Keratinocyte (primary cell): ENCODE measurements at places on chromosomes 4 and X.

DNA sequence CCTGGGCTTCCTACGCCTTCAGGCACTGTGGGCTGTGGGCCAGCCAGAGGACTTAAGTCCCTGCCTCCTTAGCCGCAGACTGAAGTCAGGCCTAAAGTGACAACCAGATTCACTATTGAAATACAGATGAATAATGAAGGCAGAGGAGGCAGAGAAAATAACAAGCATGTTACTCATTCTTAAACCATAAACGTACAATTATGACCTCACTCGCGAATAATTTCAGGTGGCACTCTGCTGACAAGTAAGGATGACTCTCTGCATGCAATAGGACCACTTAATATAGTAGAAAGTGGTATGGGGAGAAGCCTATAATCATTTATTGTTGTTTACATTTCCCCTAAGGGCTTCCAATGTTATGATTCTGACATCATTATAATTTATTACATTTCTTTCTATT, 409.2 kb upstream of the FGF13 start:
- no peak overlapping the region for H3K27ac ChIP-seq
- no peaks in the 10 kb centered on the region for H3K27me3 ChIP-seq
- no peaks in the 10 kb centered on the region for H3K4me1 ChIP-seq

- H3K27ac ChIP-seq: no peak overlapping the region
- DNase-seq: peak; percentile 19
- no peak overlapping the region for H3K4me3 ChIP-seq
- H3K4me1 ChIP-seq: peaks cover 4% of the 10 kb centered on the region
- no peaks in the 10 kb centered on the region for H3K27me3 ChIP-seq
Observed at GRCh38 chr4:68175562-68176155, 46.0 kb upstream of the TMPRSS11F start.

GRCh38 chr4:183599690-183600089, 59.3 kb downstream of the RWDD4 start:
- H3K36me3 ChIP-seq: no peaks in the 10 kb centered on the region
- H3K4me1 ChIP-seq: no peaks in the 10 kb centered on the region
- no peak overlapping the region for H3K4me3 ChIP-seq

DNA sequence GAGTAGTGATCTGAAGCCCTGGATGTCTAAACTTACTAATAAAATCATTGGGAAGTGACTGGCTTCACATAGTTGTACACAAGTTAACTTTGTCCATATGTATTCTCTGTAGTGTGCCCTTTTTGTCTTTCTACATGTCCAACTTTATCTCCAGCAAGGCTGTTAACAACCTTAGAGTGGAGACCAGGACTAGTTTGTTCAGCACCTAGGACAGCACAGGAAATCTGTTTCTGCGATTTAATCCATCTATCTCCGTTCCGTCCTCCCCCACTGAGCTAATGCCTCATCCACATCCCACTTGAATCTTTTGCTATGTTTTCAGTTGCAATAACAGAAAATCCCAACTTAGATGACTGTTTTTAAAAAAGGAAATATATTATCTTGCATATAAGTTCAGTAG, 3.4 kb upstream of the ARR3 start:
- H3K27me3 ChIP-seq: no peaks in the 10 kb centered on the region
- no peak for DNase-seq
- H3K27ac ChIP-seq: no peak overlapping the region
- peaks cover 4% of the 10 kb centered on the region for H3K4me1 ChIP-seq
- H3K4me3 ChIP-seq: no peak overlapping the region

DNA sequence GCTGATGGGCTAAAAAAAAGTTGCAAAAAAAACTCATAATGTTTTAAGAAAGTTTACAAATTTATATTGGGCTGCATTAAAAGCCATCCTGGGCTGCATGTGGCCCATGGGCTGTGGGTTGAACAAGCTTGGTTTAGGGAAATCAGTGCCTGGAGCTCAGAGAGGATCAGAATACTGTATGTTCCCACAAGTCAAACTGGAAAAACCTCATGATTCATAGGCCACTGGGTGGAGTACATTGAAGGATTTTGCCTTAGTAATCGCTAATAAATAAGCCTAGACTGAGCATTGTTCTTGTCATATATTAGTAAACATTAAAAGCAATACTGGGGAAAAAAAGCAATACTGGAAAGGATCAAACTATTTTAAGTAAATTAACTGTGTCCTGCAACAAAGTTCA, 246.3 kb upstream of the TAPT1 start:
- H3K4me1 ChIP-seq: no peaks in the 10 kb centered on the region
- no peaks in the 10 kb centered on the region for H3K27me3 ChIP-seq

- no peak for DNase-seq
- H3K36me3 ChIP-seq: no peaks in the 10 kb centered on the region
Observed at GRCh38 chr4:54495641-54496040, 162.1 kb upstream of the KIT start.

GRCh38 chr4:8592366-8593263, at the start of gene CPZ:
TSS of gene CPZ (plus strand) at chr4:8592765. CDS start at chr4:8592834, 69 bp downstream.
- H3K27me3 ChIP-seq: peaks cover 37% of the 10 kb centered on the region
- no peaks in the 10 kb centered on the region for H3K36me3 ChIP-seq
- H3K4me3 ChIP-seq: no peak within 1 kb of the TSS
- no peaks in the 10 kb centered on the region for H3K4me1 ChIP-seq
- no peak within 1 kb of the TSS for H3K27ac ChIP-seq
- no peak for DNase-seq

GRCh38 chr4:152822323-152822722, 42.6 kb downstream of the ARFIP1 start:
- no peaks in the 10 kb centered on the region for H3K36me3 ChIP-seq
- no peak overlapping the region for H3K4me3 ChIP-seq
- no peak overlapping the region for H3K27ac ChIP-seq
- no peaks in the 10 kb centered on the region for H3K4me1 ChIP-seq

DNA sequence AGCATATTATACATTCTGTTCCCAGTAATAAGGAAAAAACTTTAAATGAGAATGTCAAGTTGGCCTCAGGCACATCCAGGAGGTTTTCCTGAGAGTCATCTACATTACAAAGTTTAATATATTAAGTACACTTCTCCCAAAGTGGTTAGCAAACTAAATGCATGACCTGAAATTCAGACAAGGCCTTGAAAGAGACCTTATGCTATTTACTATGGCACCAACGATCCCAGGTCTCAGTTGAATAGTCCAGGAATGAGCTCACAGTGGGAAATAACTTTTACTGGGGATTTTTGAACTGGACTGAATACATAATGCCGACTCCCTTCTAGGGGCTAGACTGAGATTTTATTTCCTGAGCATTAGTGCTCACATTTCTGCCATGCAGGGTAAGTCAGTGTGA, 1577.5 kb upstream of the PCDH7 start:
- no peaks in the 10 kb centered on the region for H3K4me1 ChIP-seq
- H3K27me3 ChIP-seq: no peaks in the 10 kb centered on the region
- DNase-seq: no peak
- H3K27ac ChIP-seq: no peak overlapping the region

GRCh38 chr4:57504797-57505530, 394.8 kb upstream of the IGFBP7 start:
- no peak for DNase-seq
- H3K4me1 ChIP-seq: no peaks in the 10 kb centered on the region
- H3K27me3 ChIP-seq: no peaks in the 10 kb centered on the region
- H3K27ac ChIP-seq: no peak overlapping the region
- H3K4me3 ChIP-seq: no peak overlapping the region

DNA sequence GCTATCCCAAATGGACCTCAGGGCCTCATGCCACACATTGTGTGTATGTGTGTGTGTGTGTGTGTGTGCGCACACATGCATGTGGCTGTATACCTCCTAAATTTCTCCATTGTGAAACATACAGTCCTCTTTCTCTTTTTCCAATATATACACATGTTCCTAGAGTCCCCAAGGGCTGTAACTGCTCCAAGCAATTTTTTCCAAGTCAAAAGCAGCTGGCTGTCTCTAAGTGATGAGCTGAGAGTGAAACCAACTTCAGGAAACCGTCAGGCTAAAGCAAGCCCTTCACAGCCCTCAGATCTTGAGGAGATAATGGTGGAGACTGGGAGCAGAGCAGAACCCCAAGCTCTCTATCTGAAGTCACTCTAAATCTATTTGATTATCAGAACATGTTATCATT, 496.1 kb upstream of the DIPK2B start:
- peaks cover 9% of the 10 kb centered on the region for H3K4me1 ChIP-seq
- no peaks in the 10 kb centered on the region for H3K36me3 ChIP-seq
- H3K27ac ChIP-seq: no peak overlapping the region
